Iris pigment epithelial cell (primary cell): ENCODE measurements at places on chromosomes 5 and 9.
A peak's percentile ranks its signal among the peaks of the same experiment; 100 is the strongest.

DNA sequence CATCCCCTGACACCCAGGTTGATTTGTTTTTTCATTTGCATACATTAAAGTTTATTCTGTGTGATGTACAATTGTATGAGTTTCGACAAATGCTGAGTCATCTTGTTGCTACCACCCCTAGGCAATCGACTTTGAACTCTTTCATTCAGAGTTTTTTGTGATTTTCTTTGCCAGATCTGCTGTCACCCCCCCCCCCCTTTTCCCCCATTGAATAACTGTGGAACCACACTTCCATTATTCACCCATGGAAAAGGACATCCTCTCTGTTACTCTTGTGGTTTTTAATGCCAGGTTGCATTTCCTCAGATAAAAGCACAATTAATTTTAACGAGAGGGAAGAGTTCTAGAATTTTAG lies 13.7 kb upstream of the FAM120AOS start:
- DNase-seq = no peak

DNA sequence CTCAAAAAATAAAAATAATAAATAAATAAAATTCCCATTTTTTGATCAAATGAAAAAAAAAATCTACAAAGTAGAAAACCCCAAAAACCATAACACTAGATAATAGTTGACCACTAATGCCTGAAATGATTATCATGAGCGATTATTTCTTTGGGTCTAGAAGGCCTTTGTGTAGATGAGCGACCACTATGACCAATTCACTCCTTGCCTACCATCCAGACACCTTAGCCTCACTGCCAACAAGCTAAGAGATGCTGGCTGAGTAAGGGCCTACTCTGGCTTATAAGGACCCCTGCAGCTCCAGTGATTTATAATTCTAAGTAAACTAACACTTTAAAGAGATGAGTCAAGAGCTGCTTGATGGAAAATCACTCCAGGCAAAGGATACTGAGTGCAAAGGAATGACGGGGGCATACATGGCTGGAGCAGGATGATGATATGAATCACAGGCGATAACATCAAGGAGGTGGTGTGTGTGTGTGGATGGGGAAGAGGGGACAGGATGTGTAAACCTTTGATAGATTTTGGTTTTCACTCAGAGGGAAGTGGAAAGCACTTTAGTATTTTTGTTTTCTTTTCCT lies 4.8 kb upstream of the F2RL1 start:
- DNase-seq = peak; percentile 90

GRCh38 chr5:57503433-57503832 lies 20.8 kb upstream of the ACTBL2 start:
- DNase-seq = peak; percentile 73

DNA sequence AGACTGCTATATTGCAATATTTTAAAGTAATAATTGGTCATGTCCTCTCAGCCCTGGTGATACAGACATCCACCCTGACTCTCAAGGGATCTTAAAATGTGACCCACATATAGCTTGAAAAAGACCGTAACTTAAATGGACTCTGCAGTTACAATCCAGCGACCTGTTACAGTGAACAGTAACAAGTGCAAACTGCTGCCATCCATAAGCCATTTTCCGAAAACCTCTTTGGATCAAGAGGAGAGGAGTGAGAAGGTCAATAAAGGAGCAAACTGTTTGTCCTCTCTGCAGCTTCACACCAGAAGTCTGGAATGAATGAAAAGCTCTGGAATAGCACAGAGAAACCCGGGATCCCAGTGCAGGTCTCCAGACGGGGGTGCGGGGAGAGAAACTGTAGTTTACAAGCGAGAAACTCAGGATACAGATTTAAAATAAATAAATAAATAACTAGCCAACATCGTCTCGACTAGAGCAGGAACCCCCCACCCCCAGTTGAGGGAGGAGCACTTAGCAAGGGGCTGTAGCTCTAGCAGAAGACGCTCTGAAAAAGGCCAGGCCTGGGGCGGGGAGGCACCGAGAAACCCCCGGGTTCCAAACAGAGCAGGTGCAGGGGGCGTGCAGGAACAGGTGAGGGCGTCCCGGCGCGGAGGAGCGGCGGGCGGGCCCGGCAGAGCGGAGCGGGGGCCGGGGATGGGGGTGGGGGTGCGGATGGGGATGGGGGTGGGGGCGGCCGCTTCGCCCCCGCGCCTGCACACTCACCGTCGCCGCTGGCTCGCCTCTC lies 572 bp downstream of the ZDHHC21 start:
- DNase-seq = peak; percentile 11

DNA sequence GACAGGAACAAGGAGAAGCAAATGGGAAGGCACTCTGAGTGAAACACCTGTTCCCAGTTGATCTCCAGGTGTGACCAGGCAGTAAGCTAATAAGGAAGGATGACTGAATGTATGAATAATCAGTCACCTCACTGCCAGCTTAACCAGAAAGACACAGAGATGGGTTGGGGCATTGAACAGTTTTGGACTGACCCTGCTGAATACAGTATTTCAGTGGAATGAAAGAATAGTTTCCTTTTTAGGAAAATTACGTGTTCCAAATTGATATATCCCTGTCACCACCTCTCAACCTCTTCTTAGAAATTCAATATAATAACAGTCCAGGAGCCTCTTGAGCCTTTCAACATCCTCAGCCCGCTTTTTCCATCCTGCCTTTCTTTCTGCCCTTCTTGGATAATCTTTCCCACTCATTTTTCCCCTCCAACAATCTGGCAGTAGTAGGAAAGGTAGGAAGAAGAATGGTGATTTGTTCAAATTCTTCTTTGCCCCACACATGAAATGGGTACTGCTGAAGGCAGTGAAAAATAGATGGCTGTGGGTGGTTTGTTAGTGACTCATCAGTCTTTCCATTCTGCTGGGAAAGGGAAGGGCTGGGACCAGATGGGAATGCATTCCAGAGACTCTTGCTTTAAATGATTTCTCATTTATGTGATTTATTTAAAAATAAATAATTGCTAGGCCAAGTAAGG lies 117.9 kb downstream of the ZSWIM6 start:
- DNase-seq = peak; percentile 80

- no peak for DNase-seq
These were observed 187.1 kb upstream of the IER5L start for GRCh38 chr9:129365196-129365595.

DNA sequence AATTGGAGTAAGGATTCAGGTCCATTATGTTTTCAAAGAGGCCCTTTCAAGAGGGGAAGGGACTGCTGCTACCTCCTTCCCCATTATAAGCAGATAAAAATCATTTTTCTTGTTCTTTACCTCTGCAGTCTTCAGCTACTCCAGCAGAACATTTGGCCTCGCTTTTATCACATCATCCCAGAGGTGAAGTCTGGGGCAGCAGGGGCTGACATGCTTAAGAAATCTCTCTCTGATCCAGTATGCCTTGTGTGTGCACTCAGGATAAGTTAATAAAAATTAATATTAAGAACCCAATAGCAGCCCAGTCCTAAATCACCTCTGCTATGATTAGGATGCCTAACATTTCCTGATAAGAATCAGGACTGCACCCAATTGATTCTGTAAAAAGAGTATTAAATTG lies 306.9 kb upstream of the NREP start:
- DNase-seq = no peak

GRCh38 chr5:69341520-69342161 lies 9.0 kb upstream of the CCDC125 start:
- no peak for DNase-seq

GRCh38 chr5:10457682-10458574 lies 16.2 kb downstream of the ROPN1L start:
- no peak for DNase-seq

DNA sequence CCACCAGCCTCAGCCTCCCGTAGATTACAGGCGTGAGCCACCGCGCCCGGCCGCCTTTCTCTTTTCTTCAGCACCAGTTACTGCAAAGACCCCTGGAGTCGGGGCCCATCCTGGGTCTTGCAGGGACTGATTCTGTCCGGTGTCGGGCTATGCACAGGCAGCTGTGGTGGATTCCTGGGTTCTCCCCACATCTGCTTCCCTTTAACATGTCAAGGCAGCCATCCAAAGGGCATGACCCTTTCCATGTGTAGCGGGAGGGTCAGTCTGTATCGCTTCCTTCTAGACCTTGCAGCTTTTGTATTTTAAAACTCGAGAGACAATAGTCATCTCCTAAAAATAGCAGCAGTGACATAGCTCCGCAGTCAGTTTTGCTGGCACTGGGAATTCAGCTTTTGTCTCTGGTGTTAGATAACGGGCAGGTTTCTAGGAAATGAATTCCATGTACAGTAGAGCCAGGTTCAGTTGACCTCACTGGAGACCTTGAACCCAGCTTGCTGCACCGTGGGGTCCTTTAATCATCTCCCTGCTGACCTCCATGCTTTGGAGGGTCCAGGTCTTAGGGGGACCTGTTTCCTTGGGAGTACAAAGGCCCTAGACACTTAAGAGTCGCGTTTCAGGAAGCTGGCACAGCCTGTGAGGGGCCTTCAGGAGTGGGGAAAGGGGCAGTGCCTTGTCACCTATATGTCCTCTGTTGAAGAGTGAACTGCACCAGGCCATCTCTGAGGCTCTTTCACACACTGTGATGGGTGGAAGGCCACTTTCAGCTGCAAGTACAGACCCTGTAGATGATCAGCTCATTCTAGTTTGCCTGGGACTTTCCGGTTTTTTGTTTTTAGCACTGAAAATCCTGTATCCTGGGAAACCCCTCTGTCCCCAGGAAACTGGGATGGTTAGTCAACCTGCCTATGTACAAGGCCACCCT lies 13.8 kb downstream of the ANKRD33B start:
- DNase-seq = no peak

- DNase-seq = peak; percentile 81
These were observed 41.2 kb downstream of the NADK2 start for GRCh38 chr5:36200513-36200912.

GRCh38 chr9:119284118-119284517 lies 85.1 kb downstream of the BRINP1 start:
- peak; percentile 5 for DNase-seq

GRCh38 chr9:20032413-20033006 lies 243.7 kb upstream of the SLC24A2 start:
- peak; percentile 15 for DNase-seq

DNA sequence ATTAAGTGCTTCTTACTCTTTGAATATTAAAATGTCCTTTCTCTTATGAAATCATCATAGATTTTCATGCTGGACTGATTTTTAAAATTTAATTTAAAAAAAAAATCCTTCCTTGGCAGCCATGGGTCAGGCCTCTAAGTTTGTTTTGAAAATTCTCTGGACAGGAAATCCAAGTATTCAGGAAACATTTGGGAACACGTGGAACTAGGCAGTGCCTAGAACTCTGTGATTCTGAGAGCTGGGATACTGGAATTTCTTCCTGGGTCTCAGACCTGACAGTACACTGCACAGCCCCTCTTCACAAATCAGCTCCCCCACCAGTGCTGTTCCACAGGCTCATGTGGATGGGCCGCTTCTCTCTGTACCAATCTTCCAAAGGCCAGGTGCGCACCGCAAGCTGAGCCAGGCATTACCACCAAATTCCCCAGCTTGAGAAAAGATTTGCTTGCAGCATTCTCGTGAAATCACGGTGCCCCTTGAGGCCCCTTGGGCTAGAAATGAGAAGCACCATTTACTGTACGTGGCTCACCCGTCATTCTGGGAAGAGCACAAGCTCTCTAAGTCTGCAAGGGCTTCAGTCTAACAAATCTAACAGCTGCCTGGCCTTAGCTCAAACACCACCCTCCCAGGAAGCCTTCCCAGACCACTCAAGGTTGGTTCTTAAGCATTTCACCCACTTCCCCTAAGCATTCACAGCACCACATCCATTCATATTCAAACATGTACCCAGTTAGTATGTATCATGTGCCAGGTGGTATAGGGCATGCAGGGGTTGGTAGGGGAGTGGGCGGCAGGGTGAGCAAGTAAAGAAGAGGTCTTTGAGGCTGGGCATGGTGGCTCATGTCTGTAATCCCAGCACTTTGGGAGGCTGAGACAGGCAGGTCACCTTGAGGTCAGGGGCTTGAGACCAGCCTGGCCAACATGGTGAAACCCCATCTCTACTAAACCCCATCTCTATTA lies 26.5 kb downstream of the B4GALT1 start:
- no peak for DNase-seq

DNA sequence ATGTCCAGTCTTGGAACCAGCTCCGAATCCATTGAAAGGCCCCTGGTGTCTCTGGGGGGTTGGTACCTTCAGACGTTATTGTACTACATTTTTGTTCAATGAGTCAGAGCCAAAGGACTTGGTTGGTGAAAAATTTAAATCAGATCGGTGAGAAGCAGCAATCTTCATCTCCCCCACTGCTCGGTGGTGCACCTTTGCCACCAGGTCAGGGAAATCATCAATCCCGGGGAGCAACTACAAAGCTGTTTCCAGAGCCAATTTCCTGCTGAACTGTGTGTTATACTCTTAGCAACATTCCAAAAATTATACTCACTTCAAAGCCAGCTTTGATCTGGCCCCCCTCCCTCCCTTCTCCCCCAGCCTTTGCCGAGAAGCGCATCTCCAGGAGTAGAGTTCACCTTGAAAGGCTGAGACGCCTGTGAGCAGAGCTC lies 375.2 kb upstream of the WWC1 start:
- DNase-seq = peak; percentile 13

GRCh38 chr5:110757118-110757729 lies 18.4 kb downstream of the SLC25A46 start:
- peak; percentile 56 for DNase-seq

DNA sequence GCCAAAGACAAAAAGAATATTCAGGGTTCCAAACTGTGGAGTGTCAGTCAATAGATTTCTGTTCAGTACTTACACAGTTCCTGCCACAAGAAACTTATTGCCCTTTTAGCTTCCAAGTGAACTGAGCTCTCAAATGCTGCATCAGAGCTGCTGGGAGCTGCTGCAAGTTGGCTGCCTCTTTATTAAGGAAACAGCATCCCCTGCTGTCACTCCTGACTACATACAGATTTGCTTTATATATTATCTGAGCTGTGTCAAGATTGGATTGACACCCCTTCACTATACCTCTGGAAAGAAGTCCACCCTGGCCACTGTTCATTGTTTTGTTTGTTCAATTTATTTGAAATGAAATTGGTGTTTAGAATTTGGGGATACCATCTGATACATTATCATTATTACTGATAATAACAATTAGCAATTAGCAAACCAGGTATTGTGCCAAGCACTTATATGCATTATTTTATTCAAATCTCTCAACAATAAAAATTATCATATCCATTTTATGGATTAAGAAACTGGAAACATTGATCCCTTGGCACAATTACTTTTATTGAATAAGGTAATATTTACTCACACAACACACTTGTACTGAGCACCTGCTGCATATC lies 16.4 kb upstream of the C5orf58 start:
- peak; percentile 70 for DNase-seq

DNA sequence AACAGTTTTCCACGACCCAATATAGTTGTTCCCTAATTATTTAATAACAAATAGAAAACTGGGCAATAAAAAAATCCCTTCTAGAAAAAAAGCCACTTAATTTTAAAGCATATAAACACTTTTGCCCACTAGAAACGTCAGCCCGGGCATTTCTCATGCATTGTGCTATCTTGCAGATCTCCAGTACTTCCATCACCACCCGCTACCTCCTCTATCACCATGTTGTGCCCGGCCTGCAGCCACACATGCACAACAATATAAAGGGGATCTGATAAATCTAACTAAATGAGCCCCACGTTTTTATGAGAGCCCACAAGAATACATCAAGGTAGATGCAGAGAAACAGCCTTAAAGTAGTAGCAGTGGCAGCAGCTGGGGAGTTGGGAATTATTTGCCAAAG lies 272.7 kb downstream of the MLLT3 start:
- DNase-seq = no peak
